ENCODE measurements at places on chromosomes 5 and 9. TPM values are rescaled to one million over a fixed set of nuclear protein-coding genes. Genes with fewer than 3 reads are reported as not detected.

PROB1 gene
- 1.6 TPM for total RNA-seq

DNA sequence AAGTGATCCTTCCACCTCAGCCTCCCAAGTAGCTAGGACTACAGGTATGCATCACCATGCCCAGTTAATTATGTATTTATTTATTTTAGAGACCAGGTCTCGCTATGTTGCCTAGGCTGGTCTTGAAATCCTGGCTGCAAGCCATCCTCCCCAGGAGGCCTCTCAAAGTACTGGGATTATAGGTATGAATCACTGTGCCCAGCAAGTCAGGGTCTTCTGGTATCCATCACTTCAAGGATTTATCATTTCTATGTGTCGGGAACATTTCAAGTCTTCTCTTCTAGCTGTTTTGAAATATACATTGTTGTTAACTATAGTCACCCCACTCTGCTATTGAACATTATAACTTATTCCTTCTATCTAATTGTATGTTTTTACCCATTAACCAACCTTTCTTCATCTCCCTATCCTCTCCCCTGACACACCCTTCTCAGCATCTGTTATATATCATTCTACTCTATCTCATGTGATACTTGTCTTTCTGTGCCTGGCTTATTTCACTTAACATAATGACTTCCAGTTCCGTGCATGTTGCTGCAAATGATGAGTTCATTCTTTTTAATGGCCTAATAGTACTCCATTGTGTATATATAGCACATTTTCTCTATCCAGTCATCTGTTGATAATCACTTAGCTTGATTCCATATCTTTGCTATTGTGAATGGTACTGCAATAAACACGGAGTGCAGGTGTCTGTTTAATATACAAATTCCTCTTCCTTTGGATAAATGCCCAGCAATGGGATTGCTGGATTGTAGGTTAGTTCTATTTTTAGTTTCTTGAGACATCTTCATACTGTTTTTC, 26.4 kb downstream of the UTP15 start:
- no peak for DNase-seq

DNA sequence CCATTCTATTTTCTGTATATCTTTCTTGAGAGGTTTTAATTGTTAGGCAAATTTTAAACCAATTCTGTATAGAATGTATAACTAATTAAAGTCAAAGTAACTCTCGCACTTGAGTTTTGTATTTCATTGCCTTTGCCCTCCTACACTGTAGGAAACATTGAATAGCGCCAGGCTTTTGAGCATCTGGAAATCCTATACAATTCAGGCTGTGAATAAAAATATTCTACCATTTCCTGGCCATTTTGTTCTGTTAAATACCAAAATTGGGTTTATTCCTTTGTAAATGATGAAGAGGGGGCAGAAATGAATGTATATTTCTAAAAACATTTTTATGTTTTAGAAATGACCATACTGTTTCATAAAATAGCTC, 571.8 kb upstream of the CLINT1 start:
- DNase-seq: no peak

GRCh38 chr5:132394667-132395259, 25.3 kb downstream of the SLC22A5 start:
- no peak for DNase-seq

DNA sequence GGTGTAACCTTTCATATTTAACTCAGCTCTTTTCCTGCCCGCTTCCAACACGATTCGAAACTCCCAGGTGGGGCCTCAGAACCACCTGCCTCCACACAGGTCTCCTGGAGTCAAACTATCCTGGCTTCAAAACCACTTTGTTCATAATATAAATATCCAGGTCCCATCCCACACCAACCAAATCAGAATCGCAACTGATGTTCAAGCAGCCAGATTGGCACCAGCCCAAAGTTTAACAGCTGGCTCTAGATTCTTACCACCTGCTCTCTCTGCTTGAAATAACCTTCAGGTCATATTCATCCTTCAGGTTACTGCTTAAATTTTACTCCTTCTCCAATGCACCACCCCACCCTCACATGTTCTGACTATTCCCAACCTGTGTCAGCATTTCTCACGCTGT, 231.4 kb upstream of the TRPM3 start:
- DNase-seq: no peak

DNA sequence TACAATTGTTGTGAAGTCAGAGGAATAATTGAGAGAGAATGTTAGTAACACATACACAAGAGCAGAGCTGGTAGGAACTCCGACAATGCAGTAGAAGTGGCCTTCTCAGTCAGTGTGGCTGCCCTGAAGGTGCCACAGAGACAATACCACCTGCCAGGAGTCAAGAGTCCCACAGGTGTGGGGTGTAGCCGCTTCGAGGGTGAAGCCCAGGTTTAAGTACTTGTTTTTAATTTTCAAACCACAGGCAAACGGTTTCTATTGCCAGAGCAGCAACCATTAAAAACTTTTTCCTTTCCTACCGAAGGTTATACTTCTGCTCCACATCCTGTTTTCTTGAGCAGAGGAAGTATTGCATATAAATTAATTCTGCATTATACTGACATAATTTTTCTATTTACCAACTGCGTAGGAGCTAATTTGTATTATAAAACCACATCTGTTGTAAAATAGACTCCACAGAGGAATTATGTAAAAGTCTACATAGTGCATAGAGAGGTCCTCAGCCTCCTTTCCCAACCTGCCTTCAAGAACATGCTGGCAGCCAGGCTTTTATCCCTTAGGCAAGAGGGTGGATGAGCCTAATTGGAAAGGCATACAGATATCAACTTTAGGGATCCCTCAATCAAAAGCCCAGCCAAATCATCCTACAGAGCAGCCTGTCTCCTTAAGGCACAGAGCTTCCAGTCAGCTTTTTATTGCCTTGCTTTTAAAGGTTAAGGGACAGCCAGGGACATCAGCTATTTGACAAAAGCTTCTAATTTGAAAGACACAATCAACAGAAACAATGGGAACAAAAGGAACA, 12.9 kb upstream of the ACTBL2 start:
- DNase-seq: no peak

- no peak for DNase-seq
Observed at GRCh38 chr5:127311781-127312525, 21.4 kb downstream of the MEGF10 start.

CSNK1G3 gene
- total RNA-seq: 27.6 TPM

DNA sequence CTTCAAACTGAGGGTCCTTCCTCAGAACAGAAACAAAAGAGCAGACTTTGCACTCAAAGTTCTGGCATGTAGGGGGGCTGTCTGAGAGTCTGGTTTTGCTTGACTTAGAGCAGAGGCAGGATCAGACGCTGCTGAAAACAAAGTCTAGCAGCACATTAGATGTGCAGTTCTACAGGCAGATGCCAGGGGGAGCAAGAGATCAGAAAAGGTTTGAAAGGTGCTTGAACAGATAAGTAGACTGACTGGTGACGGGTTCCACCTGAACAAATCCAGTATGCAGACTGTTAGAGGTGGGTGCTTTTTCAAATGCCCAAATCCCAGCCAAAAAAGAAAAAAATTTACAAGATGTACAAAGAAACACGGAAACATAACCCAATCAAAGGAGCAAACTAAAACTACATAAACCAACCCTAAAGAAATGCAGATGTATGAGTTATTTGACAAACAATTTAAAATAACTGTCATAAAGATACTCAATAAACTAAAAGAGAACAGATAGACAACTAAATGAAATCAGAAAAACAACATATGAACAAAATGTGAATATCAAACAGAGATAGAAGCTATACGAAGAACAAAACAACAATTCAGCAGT, 194.7 kb upstream of the FREM1 start:
- DNase-seq: peak; percentile 22

- DNase-seq: peak; percentile 64
Observed at GRCh38 chr9:124869466-124869985, 7.6 kb downstream of the ARPC5L start.

DNA sequence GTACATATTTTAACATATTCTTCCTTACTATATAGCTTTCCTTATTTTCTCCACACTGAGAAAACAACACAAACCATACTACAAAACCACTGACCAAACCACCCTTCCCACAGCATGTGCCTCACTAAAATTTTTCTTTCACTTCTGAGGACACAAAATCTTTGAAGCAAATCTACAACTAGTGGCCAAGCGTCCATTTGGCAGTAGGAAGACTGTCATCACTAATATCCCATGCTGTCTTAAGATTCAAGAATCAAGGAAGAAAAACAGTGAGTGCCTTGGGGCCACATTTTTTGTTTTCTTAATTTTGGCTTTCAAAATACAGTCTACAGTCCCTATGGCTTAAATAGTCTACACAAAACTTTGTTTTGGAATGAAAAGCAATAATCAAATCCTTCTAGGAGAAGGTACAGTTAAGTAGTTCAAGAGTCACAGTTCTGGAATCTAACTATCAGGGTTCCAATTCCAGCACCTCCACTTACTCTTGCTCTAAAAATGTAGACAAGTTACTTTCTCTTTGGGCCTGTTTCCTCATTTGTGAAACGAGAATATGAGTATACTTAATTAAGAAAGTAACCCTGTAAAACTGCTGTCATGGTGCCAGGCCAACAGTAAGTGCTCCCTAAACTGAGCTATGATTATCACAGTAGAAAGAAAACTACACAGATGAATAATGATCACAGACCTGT, 227.9 kb downstream of the BNC2 start:
- no peak for DNase-seq

DNA sequence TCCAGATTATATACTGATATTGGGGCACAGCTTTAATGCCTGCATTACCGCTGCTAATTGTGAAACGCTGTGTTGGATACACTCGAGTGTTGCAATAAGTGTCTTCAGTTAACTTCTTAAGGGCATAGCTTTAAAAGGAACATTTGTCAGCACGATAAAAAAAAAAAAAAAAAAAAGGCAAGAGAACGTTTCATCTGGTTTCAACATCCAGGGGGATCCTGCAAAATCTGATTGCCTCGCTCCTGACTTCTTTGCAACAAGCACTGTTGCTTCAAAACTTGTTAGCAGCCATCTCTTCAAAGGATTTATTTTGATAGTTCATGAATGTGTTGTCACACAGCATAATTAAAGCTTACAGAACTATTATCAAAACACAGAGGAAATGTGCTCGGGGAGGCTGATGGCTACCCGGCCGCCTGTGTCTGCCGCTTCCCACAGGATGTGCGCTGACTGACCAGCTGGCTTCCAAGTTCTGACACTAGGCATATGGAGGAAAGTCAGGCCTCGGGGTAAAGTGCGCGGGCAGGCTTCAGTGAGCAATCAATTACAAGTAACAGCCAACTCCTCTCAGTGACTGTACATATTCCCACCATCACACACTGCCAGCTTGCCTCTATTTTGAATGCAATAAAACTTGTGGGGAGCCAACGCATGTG, 77.7 kb downstream of the EBF1 start:
- DNase-seq: no peak

- peak; percentile 55 for DNase-seq
Observed at GRCh38 chr9:122265149-122265915, 650 bp downstream of the MRRF start.

- no peak for DNase-seq
Observed at GRCh38 chr9:70801181-70801829, 320.1 kb downstream of the TRPM3 start.

DNA sequence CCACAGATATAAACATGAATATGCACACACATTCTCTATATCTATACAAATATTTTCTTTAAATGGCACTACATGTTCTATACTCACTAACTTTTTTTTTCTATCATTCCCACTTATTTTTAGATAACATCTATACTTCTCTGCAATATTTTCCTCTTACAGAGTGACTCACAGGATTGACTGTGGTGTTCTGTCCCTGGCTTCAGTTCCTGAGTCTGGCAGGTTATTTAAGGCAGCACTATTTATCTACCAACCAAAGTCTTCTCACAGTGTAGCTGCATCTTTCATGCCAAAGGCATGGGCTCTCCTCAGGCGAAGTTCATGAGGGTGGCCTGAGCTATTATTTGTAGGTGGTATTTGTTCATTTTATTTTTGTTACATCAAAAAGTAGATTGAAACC, 409.0 kb downstream of the PRR16 start:
- no peak for DNase-seq

DNA sequence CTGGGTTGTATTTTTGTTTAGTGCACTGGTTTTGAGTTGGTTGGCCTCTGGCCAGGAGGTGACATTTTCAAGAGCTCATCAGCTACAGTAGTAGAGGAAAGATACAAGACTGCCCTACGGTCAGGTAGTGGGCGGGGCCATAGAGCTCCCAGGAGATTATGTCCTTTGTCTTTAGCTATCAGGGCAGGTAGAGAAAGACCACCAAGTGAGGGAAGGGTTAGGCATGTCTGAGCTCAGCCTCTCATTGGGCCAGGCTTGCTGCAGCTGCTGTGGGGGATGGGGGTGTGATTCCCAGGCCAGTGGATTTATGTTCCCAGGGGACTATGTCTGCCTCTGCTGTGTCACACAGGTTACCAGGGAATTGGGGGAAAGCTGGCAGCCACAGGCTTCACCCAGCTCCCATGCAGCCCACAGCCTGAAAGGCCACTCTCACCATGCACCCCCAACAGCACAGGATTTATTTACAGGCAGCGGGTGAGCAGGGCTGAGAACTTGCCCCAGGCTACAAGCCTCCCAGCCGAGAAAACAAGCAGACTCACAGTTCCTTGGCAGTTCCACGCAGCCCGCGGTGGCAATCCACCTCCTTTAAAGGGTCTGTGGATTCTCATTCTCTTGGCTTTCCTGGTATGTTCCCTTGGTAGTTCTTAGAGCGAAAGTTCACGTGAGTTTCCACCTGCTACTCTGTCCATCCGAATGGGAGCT, 37.5 kb upstream of the BOD1 start:
- no peak for DNase-seq

- no peak for DNase-seq
Observed at GRCh38 chr9:79116041-79116440, 455.7 kb upstream of the TLE4 start.

- no peak for DNase-seq
Observed at GRCh38 chr5:116650544-116650943, 75.9 kb upstream of the SEMA6A start.

DNM1 gene
- 20.7 TPM for total RNA-seq

Data from K562 (cell line).